ENCODE measurements at places on chromosomes 2 and 18.

DNA sequence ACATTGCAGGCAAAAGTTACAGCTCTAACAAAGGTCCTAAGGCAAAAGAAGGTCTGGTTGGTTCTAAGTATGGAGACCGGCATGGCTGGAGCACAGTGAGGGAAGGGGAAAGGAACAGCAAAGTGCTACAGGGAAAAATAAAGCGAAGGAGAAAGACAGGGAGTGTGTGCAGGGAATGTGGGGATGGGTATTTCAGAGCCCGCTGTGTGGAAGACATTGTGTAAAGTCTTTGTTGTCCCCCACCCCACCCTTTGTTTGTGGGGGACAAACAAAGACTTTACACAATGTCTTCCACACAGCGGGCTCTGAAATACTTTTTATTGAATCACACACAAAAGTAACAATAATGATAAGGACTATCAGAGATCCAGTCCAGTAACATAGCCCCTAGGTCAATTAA, 28.9 kb upstream of the C2orf15 start:
- DNase-seq, result no peak

DNA sequence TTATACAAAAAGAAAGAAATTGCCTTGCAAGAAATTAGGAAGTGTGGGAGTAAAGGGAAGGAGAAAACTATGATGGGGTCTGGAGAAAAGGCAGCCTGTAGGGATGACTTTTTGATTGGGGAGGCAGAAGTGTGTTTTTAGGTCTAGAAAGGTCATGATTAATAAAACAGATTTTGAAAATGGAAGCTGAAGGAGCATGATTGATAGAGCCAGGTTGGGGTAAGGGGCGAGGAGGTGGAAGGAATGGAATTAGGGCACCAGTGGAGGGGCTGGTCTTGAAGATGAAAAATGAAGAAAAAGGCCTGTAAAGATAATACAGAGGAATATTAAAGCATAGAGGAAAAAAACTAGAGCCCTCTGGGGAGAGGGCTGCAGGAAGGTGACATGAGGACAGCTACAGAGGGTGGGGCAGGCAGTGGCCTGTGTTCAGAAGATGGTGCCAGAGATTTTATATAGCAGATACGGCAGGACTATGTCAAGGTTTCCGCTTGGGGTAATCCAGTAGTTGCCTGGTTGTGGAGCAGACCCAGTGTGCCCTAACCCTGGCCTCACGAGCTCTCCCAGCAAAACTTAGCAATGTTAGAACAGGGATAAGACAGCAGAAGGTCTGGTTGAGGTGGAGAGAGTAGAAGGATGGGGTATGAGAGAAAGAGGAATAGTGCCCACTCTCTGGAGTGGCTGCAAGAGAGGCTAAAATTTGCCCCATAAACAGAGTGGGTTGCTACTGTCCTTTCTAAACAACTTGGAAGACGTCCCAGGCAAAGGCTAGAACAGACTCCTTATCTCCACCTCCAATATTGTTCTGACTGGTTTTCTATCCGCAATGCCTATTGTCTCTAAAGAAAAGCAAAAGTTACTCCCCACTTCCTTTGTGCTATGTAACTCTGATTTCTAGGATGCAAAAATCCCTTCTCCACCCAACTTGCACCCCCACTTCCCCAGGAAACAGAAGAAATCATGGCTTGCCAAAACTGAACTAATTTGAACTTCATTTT, 287.3 kb downstream of the AGPS start:
- DNase-seq, result no peak

DNA sequence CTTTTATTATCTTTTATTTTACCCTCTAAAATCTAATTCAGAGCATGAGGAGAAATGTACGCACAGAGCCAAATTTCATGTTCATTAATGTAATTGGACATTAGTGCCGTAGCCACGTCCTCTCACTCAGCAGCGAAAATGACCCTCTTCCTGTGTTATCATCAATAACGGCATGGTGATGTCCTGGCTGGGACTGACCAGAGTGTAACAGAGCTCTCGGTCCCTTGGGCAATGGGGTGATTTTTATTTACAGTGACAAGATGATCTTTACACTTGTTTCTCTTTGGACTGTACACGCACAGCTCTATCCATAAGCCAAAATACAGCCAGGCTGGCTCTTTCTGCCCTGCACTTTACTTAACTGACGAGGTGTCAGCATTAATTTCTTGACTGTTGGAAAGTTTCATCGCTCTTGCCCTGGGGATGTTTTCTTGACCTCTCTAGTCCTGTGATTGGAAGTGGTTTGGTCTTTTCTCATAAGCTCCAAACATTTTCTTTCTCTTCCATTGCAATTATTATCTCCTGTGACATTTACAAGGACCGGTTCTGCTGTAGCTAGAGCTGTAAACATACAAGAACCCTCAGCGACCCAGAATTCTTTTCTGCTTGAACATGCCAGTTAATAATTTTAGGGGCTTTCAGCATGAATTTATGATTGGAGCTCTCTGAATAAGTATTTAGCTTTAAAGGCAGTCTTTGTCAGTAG, 308.0 kb upstream of the PIK3C3 start:
- no peak for DNase-seq

DNA sequence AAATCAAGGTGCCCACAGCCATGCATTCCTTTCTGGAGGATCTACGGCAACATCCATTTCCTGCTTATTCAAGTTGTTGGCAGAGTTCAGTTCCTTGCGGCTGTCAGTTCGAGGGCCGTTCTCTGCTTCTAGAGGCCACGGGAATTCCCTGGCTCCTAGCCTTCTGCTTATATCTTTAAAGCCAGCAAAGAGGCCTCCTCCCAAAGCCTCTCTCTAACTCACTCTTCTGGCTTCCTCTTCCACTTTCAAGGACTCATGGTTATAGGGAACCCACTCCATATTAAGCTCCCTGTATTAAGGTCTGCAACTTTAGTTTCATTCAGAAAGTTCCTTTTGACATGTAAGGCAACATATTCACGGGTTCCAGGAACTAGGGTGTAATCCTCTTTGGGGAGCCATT, 150.1 kb upstream of the RMP24 start:
- no peak for DNase-seq

DNA sequence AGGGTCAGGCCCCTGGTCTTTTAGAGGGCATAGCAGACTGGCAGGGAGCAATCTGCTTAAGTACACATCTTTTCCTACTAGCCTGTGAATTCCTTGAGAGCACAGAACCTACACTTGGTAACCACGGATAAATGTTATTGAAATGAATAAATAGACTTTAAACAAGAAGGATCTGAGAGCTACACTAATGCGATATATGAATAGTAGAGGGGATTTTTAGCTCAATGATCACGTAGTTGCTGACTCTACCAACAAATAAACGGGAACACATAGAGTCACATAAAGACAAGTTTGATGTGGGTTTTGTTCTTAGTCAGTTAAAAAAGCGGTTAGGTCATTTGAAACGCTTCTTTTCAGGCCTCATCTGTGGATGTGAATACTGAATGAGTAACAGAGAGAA, 290.3 kb upstream of the CCDC68 start:
- no peak for DNase-seq

DNA sequence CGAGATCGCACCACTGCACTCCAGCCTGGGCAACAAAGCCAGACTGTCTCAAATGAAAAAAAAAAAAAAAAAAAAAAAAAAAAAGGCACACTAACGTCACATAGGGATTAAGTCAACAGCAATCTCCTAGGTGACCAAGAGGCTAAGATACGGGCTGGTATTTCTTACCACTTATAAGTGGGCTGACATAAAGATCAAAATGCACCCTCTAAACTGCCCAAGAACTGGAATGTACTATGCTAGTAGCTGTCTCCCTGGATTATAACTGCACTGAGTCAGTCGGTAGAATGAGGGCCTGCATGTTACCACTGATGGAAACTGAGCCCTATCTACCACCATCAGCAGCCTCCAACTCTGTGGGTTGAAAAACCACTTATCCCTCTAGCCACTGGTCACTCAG, 80.6 kb downstream of the KLF7 start:
- no peak for DNase-seq

DNA sequence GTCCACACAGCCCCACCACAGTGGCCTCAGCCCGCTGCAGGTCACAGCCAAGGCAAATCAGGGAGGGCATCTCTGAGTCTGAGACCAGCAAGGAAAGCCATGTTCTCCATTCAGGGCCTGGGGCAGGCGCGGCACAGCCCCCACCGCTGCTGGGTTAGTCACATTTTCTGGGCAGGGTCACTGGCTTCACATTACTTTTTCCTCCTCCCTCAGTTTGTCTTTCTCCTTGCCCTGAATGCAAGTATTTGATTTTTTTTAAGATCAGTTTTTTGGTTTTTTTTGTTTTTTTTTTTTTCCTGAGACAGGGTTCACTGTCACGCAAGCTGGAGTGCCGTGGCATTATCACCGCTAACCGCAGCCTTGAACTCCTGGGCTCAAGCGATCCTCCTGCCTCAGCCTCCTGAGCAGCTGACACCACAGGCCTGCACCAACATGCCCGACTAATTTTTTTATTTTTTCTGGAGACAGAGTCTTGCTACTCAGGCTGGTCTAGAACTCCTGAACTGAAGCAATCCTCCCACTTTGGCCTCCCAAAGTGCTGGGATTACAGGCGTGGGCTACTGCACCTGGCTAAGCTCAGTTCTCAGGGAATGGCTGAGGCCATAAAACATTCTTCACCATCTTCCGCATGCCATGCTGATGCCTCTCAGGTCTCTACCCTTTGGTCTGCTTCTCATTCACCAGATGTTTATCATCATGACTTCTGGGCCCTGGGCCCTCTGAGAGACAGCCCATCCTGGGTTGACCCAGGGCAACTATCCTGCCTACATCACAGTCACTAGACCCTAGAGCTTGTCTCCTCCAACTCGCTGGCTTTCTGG, 628 bp upstream of the CAPG start:
- DNase-seq, result no peak

DNA sequence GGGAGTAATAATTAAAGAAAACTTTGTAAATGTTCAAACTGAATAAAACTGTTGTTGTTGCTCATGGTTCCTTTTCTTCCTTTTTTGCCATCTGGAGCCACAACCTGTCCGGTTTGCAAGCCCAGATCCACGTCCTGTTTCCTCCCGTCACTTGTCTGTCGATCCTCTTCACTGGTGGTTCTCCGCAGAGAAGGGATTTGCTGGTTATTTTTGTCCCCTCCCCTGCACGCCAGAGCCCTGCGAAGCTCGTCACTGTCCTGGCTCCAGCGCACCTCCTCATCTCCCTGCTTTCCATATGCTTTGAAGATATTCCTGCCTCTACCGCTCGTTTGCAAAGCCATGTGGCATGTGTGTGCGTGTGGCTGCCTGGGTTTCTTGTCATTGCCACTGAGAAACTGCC, 461.4 kb downstream of the RNF144A start:
- DNase-seq, result no peak

DNA sequence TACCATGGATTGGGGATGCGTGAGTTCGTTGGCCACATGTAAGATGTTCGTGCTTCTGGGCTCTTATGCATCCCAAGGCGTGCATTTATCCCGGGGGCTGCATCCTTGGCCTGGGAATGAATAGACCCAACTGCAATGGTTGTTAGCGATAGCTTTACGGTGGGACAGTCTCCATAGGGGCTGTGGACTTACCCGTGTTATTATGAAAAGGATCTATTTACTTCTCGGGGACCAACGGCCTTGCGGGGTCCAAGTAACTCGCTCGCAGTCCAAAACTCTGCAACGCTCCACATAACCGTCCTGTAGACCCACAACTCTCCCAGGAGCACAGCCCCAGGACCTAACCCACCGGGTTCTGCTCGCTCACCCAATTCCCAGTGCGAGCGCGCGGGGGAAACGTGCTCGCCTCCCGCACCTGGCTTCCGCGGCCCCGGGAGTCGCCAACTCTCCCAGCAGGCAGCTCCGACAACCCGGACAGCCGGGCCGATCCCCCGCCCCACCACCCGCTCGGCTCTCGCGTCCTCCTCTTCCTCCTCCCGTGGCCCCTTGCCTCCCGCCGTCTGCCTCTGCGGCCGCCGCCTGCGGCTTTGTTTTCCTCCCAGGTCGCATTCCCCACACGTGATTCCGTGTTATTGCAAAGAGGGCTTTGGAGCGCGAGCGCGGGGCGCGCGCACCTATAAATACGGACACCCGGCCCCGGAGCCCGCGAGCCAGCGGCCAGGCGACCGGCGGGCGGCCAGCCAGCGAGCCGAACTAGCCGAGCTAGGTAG, at the start of gene CABLES1:
CABLES1 (plus strand) TSS at position 706 of the 770 bp plus-strand sequence. CDS start 278 bp downstream, outside the sequence.
- DNase-seq, result no peak

DNA sequence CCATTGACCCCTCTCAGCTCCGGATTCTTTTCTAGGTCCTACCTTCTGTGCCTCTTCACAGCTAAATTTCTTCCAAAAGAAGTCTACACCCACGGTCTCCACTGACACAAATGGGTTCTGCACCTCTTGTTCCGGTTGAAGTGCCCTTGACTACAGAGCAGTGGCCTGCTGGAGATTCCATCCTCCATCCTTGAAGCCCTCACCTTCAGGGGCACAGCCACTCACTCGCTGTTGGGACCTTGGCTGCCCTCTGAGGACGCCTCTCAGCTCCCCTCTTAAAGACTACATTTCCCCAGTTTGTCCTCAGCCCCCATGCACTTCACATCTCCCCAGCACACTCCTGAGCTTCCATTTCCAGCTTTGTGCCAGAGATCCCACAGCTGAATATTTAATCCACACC, 226.3 kb downstream of the ATAD2B start:
- no peak for DNase-seq

Data from activated gamma-delta T cell (primary cell).